Kidney (tissue), 22 donors: ENCODE measurements at places on chromosomes 2 and 18.
A peak's percentile ranks its signal among the peaks of the same experiment; 100 is the strongest.

DNA sequence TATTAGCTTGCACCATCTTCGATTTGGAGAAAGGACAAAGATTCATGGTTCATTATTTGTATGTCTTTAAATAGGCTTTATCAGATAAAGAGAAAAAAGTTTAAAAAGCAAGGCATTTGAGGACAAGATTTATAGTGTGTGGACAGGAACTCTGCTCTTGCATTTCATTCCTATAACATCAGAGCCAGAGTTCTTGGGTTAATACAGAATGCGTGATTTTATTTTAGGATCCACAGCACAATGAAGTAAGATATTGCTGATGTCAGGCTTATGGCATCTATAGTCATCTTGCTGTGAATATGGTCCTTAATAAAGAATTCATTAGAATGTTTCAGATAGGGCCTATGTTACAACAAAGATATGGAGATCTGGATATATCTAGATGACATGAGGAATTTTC, 19.7 kb downstream of the RASGRP3 start:
- no peak for DNase-seq

GRCh38 chr2:55906993-55907392, 16.6 kb downstream of the EFEMP1 start:
- no peak for DNase-seq

GRCh38 chr18:79950515-79951341, 725 bp downstream of the SLC66A2 start:
- DNase-seq: peak; percentile 84

GRCh38 chr2:239049421-239050251, 201.8 kb downstream of the TWIST2 start:
- no peak for DNase-seq

GRCh38 chr2:142745691-142746090, 131.8 kb upstream of the KYNU start:
- no peak for DNase-seq

DNA sequence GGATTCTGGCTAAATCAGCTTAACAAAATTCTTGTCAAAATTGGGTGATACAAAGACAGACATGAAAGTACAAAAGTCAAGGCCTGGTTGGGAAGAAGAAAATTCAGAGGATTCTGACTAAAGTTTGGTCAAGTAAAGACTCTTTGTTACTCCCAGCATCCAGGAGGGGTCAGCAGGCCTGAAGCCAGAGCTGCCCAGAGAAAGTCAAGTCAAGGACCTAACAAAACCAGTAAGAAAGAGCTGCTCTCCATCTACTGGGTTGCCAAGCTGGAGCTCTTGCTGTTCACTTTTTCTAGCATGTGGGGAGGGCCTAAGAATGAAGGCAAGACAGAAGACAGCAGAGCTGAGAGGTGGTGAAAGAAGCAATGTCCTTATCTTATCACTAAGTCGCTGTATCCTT, 143.3 kb downstream of the C1D start:
- DNase-seq: no peak

DNA sequence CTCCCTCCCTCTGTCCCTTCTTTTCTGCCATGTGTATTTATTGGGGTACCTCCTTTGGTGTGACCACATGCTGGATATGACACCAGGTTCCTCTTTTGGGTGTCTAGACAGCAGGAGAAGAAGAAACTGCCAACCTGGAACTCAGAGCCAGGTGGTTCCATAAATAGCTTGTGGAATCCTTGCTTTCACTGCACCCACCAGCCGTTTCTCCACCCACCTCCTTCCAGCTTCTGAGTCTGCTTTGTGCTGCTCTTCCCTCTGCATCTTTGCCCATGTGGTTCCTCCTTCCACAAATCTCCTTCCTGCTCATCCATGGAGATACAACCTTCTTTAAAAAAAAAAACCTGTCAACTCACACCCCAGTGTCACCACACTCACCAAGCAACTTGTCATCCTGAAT, 80.2 kb upstream of the SKOR2 start:
- DNase-seq: no peak

DNA sequence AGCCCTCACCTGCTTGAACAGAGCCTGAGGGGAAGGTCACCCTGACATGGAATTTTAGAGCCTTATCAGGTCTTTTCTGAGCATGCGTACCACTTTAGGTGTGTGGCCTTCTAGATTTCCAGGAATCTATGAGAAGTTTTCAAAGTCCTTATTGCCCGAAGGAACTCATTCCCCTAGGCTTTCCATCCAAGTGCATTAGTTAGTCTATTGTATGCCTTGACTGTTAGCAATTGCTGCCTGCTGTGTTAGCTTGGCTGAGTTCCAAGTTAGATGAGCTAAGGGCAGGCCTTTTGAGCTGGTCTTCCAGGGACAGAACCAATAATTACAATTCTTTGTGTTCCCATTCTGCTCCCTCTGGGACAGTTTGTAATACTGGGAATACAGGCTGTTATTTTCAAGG, 30.8 kb upstream of the PUM2 start:
- DNase-seq: no peak

- no peak for DNase-seq
Measured at GRCh38 chr2:69214898-69215297, 172.1 kb downstream of the GFPT1 start.

DNA sequence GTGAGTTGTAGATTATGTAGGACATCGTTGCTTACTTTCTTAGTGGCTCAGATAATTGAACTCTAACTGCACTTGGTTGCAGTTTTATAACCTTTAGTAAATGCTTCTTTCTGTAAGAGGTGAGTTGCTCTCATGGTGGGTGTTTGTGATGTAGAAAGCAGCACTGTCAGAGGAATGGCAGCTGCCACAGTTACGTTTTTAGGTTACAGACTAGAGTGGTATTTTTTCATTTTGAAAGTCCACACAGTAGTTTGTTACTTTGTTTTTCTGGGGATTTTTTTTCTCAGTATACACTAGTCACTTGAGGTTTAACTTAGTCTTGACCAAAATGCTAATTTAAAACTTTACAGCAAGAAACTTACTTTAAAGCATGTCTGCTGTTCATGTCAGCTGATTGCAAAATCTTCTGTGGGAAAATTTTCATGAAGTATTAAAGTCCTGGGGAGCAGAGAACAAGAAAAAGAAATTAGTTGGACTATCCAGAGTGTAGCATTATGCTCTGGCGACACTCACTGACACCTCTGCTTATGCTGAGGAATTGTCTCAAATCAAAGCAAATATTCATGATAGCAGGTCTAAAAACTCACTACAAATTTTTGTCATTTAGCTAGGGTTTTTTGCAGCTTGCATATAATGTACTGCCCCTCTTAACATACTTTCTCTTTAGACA, 14.8 kb downstream of the AFTPH start:
- DNase-seq: no peak

GRCh38 chr18:23337599-23338444, 115.3 kb upstream of the RIOK3 start:
- DNase-seq: no peak

DNA sequence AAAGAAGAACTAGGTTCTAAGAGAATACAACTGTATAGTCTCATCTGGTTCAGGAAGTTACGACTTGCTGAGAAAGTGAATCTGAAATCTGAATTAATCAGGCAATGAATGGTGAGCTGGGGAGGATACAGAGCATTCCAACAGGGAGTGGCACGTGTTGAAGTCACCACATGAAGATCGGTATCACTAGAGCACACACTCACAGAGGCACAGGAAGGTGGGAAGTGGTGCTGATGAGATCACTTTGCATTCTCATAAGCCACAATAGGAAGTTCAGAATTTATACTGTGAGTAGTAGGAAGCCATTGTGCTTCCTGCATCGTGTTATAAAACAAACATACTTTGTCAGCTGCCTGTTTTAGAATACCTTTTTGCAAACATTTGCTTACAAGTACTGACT, 615.0 kb upstream of the DDX18 start:
- no peak for DNase-seq

DNA sequence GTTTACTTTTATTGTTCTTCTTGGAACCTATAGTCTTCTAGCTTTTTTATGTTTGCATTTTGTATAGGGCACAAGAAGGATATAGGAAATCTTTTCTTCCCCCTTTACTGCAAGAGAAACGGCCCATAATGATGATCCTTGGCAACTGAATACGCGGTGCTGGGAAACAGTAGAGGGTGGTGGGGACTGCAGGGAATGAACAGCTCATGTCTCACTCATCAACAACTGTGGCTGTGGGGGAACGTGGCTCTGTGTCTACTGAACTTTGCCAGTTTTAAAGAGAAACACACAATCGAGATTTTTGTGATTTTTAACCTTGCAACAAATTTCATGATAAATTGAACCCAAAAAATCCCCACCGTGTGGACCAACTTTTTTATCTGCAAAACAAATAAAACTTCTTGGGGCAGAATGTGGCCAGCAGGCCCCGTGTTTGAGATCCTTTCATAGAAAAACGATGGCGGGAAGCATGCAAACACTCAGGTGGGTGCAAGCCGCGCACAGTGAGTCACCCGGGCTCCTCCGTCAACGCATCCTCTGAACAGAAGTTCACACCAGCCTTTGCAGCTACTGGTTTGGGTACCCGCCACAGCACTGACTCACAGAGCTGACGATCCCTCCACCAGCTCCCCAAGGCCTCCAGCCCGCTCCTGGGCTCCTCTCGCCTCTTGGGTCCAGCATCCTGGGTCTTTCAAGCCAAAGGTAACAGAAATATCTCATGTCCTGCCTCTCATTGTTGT, 149.3 kb downstream of the COL6A3 start:
- no peak for DNase-seq

GRCh38 chr18:7821784-7822183, 254.7 kb downstream of the PTPRM start:
- DNase-seq: no peak

- DNase-seq: no peak
Measured at GRCh38 chr2:54984476-54984875, 65.8 kb downstream of the RTN4 start.

DNA sequence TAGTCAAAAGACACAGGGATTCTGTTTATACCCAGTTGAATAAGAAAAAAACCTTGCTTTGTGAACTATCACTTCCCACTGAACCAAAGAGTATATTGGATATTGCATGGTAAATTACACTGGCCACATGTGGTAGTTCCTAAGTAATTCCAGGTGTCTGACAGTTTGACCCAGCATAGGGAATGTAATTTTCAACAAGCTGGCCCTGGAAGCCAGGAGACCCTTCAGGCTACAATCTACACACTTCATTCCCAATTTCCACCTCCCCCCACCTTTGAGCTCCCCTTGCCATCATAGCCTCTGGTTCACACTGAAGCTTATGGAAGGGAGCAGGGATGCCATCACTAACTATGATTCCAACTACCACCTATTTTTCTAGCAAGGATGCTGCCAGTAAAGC, 2.8 kb downstream of the FRZB start:
- DNase-seq: no peak

GRCh38 chr2:37648331-37649011, 23.0 kb downstream of the CDC42EP3 start:
- peak; percentile 40 for DNase-seq

DNA sequence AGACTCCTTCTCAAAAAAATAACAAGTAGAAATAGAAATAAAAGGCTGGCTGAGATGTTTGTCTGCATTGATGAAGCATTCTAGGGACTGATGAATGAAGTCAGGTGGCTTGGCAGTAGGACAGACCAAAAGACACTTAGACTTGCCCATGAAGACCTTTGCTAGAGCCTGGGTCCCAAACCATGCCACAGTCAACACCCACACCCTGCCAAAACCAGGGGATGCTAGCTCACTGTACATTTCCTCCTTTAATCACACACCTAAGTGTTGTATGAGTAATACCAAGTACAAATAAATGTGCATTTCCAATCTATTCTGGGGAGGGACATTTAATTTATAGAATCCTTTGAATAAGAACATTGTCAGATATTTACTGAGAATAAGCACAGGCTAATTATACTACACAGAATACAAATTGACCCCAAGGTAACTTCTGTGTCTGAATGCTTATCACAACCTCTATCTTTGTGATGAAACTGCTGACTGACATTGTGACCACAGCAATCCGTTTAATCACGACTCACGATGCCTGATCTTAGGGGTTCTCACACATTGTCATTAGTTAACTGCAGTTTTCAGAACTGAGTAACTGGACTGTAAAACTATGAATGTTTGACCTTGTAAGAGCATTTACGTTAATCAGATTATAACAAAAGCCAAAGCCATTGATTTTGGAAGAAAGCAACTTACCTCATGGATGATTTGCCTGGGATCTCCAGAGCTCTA, 10.5 kb upstream of the NOL10 start:
- DNase-seq: no peak

DNA sequence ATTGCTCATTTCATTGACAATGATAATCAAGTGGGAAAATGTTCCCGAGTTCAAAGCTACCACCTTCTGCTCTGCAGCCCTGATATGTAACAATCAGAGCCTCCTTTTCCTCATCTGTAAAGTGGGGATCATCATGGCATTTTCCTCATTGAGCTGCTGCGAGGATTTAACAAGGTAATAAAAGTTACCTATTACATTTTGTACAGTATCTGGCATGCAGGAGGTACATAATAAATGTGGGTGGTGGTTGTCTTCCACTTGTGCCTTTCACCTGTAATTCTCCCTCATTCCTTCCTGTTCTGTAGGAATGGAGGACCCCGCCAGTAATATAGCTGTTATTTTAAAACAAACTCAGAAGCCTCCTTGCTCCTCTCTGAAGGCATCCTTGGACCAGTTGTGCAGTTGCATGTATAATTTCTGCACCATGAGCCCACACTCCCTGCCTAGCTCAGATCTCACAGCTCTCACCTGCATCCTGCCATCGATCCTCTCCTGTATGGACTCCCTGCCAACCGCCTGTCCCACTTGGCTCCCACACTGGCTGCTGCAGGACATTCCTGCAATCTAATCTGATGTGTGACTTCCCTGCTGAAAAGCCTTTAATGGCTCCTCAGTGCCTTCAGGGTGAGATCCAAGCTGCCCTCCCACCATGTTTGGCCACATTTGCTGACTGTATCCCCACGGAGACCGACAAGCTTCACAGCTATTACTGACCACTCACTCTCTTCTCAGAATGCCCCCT, 350.4 kb downstream of the EN1 start:
- DNase-seq: no peak

DNA sequence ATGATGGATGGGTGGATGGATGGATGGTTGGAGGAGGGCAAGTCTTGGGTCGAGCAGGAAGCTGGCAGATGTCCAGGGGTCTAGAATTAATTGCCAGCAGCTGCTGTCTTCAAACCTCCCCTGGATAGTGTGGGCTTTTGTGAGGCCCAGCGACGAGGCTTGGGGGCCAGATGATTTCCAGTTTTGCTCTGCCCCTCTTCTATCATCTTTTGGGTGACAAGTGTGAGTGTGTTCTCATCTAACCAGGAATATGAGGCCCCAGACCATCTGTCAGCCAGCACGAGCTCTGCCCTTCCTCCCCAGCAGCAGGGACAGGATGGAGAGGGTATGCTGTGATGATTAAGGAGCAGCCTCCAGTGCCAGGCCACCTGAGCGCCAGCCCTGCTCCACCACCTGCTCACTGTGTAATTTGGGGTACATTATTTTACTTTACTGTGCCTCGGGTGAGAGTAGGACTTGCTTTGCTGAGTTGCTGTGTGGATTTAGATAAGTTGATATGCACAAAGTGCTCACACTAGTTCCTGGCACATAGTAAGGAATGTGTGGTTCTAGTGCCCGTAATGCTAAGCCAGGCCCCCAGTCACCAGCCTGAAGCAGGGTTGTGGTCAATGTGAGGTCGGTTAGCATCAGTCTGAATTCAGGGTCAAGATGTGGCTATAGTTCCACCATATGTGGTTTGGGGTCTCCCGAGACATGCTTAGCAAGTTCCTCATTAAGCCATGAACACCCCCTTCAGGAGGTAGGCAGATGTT, 251.1 kb downstream of the CYP26B1 start:
- DNase-seq: peak; percentile 4
